ENCODE measurements at places on chromosomes 16 and 17.
A peak's percentile ranks its signal among the peaks of the same experiment; 100 is the strongest.

DNA sequence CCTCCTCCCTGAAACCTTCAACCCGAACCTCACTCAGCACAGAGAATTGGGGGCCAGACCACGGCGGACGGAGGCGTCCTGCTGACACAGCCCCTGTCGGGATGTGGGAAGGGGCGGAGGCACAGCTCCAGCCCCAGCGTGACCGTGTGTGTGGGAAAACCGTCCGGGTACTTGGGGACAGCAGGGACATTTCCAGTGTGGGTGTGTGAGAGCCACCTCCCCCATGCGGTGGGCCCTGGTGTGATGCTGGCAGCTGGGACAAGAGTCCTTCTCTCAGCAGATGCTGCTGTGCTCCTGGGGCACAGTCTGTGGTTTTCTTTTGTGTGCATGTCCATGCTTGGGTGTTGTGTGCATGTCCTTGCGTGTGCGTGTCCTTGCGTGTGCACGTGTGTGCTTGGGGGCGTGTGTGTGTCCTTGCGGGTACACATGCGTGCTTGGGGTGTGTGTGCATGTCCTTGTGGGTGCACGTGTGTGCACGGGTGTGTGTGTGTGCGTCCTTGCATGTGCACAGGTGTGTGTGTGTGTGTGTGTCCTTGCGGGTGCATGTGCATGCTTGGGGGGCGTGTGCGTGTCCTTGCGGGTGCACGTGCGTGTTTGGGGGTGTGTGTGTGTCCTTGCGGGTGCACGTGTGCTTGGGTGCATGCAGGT, 16.9 kb downstream of the CENPX start:
- DNase-seq: no peak

- no peak for DNase-seq
Observed at GRCh38 chr17:17767887-17768418, 68.8 kb downstream of the SREBF1 start.

DNA sequence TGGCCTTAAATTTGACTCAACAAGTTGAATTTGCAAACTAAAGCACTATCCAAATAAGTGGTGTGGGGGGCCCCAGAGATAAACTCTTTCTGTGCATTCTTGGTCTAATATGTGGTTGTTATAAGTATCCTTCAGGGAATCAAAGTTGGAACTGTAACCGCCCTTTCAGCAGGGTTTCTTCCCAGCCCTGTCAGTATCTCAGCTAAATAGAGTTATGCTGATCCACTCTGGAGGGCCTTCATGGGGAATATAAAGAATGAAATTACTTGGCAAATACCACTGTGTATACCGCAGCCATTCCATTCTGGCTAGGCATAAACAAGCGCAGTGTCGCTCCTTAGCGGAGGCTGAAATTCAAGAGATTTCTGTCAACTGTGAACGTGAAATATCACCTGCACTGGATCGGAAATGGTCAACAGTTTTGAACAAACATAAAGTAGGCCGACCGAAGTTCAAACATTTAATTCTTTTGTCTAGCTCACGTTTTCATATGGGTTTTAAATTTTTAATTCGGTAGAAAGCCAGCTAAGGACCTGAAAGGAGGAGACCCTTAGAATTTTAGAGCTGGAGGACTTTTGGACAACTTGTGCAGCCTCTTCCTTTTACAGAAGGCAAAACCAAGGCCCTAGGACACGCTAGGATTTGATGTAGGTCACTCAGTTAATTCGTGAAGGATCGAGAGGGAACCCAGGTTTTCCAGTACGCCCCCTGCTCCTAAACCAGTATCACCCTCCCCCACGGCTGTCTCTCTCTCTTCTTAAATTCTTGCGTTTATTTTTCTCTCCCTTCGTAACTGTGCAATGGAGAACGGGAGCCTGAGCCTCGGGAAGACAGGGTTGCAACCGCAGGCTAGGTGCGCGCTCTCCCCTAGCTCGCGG, 74.7 kb downstream of the CHD9 start:
- peak; percentile 21 for DNase-seq

- no peak for DNase-seq
Observed at GRCh38 chr17:49631496-49631895, 46.4 kb downstream of the SPOP start.

Data from NCI-H510A treated with DMSO at 0.1 percent for 48 hours (cell line).